ENCODE measurements at places on chromosomes 1 and 21.

- no peak for DNase-seq
Measured at GRCh38 chr1:27597516-27598294, 6.2 kb downstream of the AHDC1 start.

DNA sequence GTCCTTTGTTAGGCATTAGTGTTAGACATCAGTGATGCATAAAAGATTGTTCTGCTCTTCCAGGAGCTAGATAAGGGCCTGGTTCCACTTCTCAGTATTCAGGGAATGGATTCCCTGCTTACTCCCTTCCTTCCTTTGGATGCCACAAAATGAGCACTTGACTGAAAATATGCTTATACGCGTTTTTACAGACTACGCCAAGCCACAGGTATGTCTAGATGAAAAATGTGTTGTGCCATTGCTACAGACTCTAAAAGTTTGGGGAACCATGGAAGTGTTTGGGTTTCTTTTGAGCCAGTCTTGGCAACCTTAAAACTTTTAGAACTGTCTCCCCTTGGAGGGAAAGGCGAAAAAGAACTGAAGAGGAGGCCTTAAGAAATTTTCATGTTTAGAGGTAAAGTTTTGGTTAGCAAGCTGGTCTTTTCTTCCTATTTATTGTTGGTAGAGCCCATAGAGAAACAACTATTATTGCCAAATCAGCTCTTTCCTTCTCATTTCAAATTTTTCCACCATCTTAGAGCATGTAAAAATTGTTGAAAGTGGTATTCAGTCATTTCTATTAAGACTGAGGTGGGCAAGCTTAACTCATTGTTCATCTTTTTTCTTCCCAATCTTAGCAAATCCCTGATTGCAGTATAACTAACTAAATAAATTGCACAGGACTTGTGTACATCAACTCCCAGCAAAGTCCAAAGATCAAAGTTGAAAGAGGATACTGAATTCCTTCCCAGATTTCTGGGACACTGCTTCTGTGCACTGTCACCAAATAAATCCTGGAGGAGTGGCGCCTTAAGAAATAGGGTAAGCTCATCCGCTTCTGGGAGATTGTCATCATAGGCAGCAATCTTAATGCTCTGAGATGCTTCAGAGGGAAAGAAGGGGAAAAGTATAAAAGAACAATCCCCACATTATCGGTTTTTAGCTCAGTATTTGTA, 18.9 kb downstream of the FGGY start:
- no peak for DNase-seq

DNA sequence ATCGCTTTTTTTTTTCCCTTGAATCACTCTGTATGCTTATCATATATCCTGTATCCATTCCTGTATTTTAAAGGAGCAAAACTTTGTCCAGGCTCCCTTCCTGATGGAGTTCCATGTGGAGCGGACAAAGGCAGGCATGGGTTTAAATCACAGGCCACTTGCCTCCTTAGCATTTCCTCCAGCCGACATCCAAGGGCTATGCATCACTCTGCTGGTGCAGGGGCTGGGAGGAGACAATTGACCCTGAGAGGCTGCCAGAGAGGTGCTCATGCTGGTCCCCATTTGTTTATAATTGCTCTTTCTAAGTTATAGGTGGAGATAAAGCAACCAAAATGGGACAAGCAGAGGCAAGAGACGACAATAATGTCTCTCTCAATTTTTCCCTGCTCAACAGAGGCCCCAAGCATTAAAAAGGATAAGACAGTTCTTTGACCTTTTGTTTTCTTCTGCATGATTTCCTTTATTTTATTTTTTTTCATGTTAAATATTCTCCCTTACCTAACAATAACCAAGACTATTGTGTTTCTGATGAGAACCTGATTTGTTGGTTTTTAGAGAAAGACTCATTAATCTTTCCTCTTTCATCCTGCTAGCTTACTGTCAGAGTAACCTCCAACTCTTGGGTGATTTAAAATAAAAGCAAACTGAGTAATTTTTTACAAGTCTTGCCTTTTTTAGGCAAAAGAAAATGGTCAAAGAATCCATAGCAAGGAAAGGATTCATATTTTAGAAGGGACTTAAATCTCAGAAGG, 353.7 kb downstream of the ADGRL2 start:
- DNase-seq: no peak

DNA sequence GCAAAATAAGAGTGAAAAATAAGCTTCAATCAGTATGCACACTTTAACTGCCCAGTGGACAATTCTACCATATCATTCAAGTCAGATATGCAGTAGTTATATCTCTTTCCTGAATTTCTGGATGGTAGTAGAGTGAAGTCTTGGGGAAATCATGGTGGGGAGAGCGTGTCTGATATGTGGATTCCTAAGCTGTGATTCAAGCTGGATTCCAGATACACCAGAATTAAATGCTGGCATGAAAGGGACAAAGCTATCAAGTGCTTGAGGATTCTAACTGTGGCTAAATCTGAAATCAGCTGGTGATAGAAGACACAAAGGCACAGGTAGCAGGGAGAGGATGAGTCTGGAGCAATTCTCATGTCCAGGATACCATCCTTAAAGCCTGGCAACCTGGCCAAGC, 323.5 kb downstream of the DUSP10 start:
- DNase-seq: no peak

DNA sequence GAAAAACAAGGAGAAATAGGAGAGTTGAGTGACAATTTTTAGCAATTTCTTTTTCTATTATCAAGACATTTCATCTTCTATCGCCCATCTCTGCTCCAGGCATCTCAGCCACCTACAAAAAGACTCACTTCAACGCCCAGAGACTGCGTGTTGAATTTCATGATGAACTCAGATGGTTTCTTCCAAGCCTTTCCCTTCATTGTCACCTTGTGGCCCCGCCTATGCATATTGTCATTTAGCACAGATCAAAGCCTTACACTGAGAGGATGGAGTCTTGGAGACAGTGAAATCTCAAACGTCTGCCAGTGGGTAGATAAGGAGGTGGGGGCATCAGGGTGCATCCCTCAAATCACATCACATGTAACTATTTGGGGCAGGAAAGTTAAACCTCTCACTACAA, 319.4 kb downstream of the SIPA1L2 start:
- DNase-seq: no peak

GRCh38 chr1:10033359-10033845, 644 bp downstream of the UBE4B start:
- no peak for DNase-seq

DNA sequence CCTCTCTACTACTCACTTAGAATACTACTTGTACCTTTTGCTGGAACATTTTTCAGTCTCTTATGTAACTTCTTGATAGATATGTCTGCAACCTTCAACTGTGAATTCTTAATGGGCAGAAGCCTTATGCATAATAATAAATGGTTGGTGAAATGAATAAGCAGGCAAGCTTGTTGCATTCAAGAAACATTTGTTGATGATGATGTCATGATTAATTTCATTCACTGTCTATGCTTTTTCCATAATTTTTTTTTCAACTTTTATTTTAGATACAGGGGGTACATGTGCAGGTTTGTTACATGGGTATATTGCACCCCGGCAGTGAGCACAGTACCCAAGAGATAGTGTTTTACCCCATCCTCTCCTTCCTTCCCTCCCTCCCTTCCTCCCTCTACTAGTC, 48.0 kb downstream of the SIPA1L2 start:
- DNase-seq: no peak

- DNase-seq: no peak
Measured at GRCh38 chr1:1320666-1321448, 3.6 kb downstream of the INTS11 start.

DNA sequence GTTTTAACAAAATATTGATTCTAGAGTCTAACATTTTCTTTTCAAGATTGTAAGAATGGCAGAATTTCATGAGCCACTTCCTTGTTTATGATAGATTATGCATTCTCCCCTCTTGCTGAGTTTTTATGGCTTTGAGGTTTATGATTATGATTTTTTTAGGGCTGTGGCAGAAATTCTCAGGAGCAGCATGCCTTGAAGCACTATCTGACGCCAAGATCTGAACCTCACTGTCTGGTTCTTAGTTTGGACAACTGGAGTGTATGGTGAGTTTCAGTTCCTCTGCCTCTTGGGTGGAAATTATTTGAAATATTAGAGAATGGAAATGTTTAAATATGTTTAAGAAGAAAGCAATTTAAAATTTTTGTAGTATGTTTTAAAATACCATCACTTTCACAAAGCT, 10.2 kb downstream of the USP16 start:
- DNase-seq: no peak

GRCh38 chr1:185042737-185043136, 2.6 kb upstream of the RNF2 start:
- no peak for DNase-seq

All from activated CD8-positive, alpha-beta memory T cell treated with anti-CD3 and anti-CD28 coated beads for 4 hours (primary cell).